Skin of body (tissue), 3 donors: ENCODE measurements at places on chromosomes 7 and 10. TPM values are rescaled to one million over a fixed set of nuclear protein-coding genes. Genes with fewer than 3 reads are reported as not detected.

The MAT1A gene
- total RNA-seq = 0.30 TPM

The CDC14C gene
- not detected for total RNA-seq

The PCLO gene
- 3.8 TPM for total RNA-seq

The GPR141 gene
- 5.7 TPM for total RNA-seq

The MOGAT3 gene
- not detected for total RNA-seq

The POU6F2 gene
- total RNA-seq = 0.20 TPM

The A1CF gene
- not detected for total RNA-seq

The SEMA3A gene
- total RNA-seq = 26.9 TPM

The OR9A2 gene
- 0.20 TPM for total RNA-seq

The RASSF4 gene
- 9.5 TPM for total RNA-seq

The ATP5F1C gene
- total RNA-seq = 164 TPM

The CTBP2 gene
- total RNA-seq = 36.7 TPM

The SLC13A1 gene
- not detected for total RNA-seq

The TUBAL3 gene
- total RNA-seq = 0.20 TPM

The HECW1 gene
- total RNA-seq = 1.8 TPM

The PGAM2 gene
- 45.8 TPM for total RNA-seq

The NRCAM gene
- 7.9 TPM for total RNA-seq

The PPP1R9A gene
- total RNA-seq = 15.0 TPM

The ADK gene
- total RNA-seq = 42.5 TPM

The PSD gene
- 7.5 TPM for total RNA-seq

The MACROH2A2 gene
- 10.2 TPM for total RNA-seq

The EXOSC1 gene
- total RNA-seq = 21.0 TPM

The SPRN gene
- total RNA-seq = 0.89 TPM

The MYH16 gene
- not detected for total RNA-seq

The MCM10 gene
- total RNA-seq = 5.8 TPM

The FKBP6 gene
- total RNA-seq = not detected

The YWHAG gene
- total RNA-seq = 67.5 TPM

The HOXA10 gene
- 2.8 TPM for total RNA-seq

The LRRD1 gene
- total RNA-seq = 0.30 TPM

The ELN gene
- 321 TPM for total RNA-seq

The MARCHF5 gene
- total RNA-seq = 20.8 TPM
